ENCODE measurements at places on chromosomes 5 and 9.

DNA sequence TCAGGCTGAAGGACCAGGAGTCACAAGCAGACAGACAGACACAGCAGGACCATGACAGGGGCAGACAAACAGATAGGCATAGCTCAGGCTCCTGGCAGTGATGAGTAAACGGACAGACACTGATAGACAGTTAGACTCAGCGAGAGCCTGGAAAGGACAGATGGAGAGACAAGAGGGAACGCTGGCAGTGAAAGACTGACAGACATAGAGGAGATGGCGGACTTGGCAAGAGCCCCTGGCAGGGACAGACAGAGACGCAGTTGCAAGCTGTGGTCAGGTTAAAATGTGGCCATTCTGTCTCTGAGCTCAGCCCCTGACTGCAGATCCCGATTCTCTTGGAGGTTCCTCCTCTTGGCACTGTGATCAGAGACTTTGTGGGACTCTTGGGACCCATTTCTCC lies 13.6 kb downstream of the CSF2 start:
- DNase-seq = no peak

DNA sequence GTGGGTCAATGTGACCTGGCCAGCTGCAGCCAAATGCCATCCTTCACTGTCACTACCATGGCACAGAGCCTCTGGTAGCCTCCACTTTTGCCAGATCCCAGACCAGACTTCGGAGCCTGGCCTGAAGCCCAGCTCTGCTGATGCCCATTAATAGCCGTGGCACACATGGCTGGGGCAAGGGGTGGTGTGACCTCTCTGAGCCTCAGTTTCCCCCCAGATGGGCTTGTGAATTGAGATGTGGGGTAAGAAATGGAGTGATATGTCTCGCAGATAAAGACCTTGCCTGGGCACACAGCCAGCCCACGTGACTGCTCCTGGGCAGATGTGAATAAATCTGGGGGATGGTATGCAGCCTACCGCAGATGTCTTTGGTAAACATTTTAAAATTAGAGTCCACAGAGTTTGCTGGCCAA lies 13.9 kb downstream of the SUSD3 start:
- no peak for DNase-seq

- no peak for DNase-seq
These were observed 550.0 kb upstream of the TUSC1 start for GRCh38 chr9:26228273-26228672.

DNA sequence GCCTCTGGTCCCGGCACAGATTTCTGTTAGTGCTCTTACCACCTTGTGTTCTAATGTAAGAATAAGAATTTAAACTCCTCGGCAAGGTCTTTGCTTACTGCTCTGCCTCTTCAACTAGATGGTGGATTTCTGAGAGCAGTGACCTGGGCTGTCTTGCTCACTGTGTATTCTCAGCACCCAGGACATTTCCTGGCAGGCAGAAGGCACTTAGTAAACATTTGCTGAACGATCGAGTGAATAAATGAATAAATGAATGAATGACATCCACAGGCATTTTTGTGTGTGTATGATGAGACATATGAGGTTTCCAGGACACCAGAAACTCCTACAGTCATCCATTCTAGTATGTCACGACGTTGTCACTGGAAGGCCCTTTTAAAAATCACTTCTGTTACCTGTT lies 143.2 kb downstream of the BOD1 start:
- DNase-seq = no peak

Measured in keratinocyte (primary cell).